ENCODE measurements at places on chromosomes 12 and 14.
A peak's percentile ranks its signal among the peaks of the same experiment; 100 is the strongest.

GRCh38 chr12:110776410-110776809, 33.7 kb upstream of the PPP1CC start:
- no peak for DNase-seq

DNA sequence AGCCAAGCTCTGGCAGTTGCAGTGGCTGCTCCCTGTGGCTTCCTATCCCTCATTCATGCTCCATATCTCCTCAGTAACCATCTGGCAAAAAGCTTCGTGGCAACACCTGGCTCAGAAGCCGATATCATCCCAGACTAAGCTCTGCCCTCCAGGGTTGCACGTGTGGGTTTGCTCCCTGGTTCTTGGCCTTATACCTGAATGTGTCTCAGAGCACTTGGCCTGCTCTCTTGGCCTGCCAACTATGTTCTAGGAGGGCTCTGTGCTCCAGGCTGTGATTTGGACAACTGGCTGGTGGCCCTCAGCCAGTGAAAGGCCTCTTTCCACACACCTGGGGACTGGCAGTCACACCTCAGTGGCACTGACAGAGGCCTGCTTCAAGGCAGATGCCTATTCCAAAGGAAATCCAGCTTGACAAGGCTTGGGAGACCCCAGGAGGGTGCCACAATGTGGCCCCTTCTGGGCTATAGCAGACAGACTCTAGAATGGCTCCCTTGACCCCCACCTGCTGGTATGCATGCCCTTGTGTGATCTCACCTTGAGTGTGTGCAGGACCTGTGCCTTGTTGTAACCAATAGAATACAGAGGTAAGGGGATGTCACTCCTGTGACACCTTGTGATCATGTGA, 10.5 kb downstream of the PLD4 start:
- DNase-seq, result no peak

DNA sequence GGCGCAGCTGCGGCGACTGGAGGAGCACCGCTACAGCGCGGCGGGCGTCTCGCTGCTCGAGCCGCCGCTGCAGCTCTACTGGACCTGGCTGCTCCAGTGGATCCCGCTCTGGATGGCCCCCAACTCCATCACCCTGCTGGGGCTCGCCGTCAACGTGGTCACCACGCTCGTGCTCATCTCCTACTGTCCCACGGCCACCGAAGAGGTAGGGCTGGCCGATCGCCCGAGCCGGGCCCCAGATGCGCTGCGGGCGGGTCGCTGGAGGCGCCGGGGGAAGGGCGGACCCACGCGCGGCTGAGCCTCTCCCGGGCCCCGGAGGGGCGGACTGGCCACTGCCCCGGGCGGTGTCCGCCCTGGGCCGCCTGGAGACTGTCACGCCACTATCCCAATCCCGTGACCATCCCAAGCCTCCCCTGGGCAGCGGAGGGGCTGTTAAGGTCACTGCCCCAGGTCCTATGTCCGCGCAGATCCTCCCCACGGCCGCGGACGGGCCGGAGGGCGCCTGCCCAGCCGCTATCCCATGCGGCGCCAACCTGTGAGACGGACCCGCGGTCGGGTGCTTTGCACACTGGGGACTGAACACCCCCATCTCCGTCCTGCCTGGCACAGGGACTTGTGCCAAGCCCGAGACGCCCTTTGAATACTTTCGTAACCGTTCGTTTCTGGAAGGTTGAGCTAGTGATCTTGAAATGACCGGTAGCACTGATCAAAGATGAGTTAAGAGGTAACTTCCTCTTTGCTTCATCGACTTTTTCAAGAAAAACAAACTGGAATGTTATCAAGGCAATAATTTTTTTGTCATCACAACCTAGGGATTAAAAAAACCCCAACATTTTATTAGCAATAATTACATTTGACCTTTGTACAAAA, 725 bp downstream of the CHPT1 start:
- DNase-seq, result peak; percentile 62

DNA sequence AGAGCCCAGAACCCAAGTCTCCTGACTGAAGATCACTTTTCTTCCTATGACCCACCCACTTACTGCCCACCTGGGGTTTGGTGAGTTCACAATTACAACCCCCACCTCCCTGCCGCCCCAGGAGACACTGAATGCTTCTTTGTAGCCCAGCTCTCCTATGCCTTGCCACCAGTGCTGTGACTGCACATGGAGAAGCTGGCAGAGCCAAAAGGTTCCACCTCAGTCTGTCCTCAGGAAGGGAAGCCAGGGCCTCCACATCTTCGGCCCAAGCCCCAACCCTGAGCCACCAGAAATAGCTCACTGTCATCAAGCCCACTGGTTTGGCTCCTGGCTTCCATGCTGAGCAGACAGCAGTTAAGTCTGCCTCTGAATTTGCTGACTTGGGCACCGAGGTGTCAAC, 25.6 kb downstream of the OTUB2 start:
- DNase-seq, result no peak

- DNase-seq, result no peak
Observed at GRCh38 chr14:22303589-22304195, 285.3 kb downstream of the DAD1 start.

- DNase-seq, result no peak
Observed at GRCh38 chr14:59055439-59056045, 132.9 kb upstream of the DAAM1 start.

GRCh38 chr12:117749431-117749830, 219.4 kb downstream of the KSR2 start:
- DNase-seq, result no peak

GRCh38 chr14:104545151-104545941, 34.2 kb upstream of the C14orf180 start:
- peak; percentile 23 for DNase-seq

GRCh38 chr14:59677771-59678231, 101.2 kb upstream of the CCDC175 start:
- DNase-seq, result no peak

- no peak for DNase-seq
Observed at GRCh38 chr12:84305144-84305543, 607.5 kb downstream of the SLC6A15 start.

DNA sequence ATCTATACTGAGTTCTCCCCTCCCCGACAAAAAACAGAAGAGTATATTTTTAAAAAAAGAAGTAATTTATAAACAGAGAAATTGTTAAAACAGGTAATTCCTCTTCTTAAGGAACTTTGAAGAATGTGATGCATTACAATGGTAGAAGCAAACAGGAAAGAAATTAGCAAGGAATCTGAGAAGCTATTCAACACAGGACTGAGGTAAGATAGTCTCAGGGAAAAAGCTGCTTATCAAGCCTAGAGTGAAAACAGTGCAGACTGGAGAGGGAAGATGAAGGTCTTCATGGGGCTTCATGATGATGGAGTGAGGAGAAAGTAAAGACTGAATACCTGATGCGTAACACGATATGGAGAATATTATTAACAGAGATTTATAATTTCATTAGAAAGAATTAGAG, 880.0 kb downstream of the SLC16A7 start:
- no peak for DNase-seq

DNA sequence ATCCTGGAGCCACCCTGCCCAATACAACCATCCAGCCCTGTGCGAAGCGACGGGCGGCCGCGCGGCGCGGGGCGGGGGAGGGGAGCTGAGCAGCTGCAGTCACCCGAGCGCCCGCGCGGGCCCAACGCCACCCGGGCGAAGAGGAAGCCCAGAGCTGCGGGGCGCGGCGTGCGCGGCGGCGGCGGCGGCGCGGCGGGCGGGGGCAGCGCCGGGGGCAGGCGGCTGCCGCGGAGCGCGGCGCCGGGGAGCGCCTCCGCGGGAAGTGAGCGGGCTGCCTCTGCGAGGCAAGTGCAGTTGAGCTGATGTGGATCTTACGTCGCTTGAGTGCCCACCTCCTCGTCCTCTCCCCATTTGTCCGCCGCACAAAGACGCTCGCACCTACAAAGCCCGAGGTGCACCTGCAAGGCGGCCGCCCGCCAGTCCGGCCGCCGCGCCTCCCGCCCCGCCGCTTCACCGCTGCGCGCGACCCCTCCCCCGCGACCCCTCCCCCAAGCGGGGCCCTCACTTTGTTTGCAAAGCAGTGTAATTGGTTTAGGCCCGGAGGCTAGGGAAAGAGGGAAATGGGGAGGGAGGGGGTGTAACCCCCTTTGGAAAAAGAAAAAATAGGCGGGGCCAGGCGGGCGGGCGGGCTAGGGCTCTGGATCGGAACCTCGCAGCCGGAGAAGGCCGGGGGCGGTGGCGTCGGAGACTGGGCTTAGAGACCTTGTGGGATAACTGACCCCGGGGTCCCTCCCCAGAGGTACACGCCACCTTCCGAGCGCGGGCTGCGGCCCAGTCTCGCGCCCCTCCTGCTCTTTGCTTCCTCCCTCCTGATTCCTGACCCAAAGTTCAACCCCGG, at the start of the genes FOXA1 and TTC6:
TSS of gene FOXA1 (minus strand) at position 279 of the 838 bp plus-strand sequence. CDS start at position 2, 277 bp downstream.
TSS of gene TTC6 (plus strand) at position 659 of the 838 bp plus-strand sequence. CDS start 26,436 bp downstream, outside the sequence.
- DNase-seq, result peak; percentile 85

DNA sequence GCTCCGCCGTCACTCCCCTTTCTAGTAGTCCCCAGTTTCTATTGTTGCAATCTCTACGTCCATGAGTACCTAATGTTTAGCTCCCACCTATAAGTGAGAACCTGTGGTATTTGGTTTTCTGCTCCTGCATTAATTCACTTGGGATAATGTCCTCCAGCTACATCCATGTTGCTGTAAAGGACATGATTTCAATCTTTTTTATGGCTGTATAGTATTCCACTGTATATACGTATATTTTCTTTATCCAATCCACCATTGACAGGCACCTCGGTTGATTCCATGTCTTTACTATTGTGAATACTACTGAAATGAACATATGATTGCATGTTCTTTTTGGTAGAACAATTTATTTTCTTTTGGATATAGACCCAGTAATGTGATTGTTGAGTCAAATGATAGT, 114.7 kb downstream of the ANKS1B start:
- DNase-seq, result no peak

DNA sequence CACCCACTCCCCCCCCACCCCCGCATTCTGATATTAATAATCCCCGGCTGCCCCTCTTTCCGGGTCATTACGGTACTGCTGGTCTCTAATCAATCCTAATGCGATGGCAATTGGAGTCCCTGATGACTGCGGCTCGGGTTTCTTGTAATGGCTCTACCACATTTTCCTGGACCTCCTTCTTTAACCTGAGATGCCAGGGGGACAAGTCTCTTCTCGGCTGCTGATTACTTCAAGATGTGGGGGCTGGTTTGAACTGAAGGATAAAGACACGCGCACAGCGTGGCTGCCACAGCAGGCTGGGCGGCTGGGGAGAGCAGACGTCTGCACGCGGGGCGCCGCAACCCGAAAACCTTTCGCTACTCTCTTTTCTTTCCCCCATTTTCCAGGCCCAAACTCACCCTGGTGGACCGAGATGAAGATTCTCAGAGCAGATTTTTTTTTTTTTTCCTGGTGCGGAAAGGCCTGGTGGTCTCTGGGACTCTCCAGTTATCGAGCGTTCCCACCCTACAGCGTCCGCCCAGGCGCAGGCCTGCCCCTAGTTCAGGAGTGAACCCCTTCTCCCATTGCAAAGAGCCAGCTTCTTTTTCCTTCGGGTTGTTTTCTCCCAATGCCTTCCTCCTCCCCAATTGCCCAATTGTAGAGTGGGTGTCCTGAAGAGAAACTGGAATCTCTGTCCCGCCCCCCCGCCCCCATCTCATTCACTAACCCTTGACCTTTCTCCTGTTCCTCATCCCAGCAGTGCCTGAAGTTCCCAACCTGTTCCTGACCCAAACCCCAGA, 6.0 kb upstream of the SIX1 start:
- DNase-seq, result no peak

GRCh38 chr14:73397810-73398209, 60.5 kb downstream of the NUMB start:
- no peak for DNase-seq

- DNase-seq, result no peak
Observed at GRCh38 chr14:101241807-101242278, 319.5 kb upstream of the DIO3 start.

DNA sequence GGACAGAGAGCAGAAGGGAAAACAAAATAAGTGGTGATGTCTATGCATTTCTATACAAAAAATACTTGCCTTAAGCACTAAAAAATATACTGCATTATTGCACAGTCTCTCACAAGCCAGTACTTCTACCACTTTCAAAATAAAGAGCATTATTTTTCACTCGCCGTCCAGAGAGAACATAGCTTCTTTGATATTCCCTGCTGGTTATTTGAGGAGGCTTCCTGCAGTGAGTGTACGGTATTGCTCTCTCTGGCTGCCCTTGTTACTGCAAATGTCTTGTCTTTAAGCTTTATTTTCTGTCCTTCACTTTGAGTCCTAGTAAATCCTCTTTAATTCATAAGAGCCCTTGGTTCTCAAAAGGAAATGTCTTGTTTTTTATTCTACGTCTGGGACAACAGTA, 81.1 kb downstream of the EML1 start:
- no peak for DNase-seq

DNA sequence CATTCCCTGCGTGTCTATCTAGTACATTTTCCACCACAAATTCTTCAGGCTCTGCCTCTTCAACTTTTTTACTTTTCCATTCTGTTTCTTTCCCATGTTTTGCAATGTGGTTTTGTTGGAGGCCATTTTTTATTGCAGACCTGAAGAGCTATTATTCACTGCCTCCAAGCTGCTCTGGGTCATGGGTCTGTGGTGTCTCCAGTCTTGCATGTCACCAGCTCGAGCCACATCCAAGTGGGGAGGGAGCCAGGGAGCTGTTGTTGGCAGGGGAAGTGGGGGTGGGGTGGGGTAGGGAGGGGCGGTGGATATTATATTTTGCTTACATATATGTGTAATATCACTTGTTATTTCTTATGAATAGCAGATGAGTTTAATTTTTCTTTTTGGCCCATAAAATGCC, 69.1 kb downstream of the VEZT start:
- no peak for DNase-seq

GRCh38 chr14:50362764-50363713, 33.6 kb downstream of the CDKL1 start:
- no peak for DNase-seq

GRCh38 chr12:91332302-91332701, 149.7 kb upstream of the DCN start:
- DNase-seq, result no peak

- peak; percentile 2 for DNase-seq
Observed at GRCh38 chr14:73248108-73248868, 11.0 kb downstream of the PAPLN start.

- DNase-seq, result no peak
Observed at GRCh38 chr14:29148221-29148620, 381.6 kb downstream of the FOXG1 start.

DNA sequence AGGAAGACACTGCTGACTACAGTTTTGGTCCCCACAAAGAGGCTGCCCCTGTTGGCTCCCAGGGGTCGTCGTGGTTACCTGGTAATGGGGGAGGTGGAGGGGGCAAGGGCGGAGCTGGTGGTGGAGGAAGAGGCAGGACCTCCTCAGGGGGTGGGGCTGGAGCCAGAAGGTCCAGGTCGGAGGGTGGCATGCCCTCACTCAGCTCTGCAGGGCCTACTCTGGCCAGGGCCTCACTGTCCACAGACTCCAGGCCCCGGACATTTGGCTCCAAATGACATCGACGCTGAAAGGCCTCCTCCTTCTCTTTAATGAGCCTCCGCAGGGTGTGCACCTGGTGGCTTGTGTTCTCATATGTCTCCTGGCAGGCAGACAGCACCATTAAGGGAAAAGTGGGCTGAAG, 28.5 kb downstream of the PRPF40B start:
- DNase-seq, result no peak

DNA sequence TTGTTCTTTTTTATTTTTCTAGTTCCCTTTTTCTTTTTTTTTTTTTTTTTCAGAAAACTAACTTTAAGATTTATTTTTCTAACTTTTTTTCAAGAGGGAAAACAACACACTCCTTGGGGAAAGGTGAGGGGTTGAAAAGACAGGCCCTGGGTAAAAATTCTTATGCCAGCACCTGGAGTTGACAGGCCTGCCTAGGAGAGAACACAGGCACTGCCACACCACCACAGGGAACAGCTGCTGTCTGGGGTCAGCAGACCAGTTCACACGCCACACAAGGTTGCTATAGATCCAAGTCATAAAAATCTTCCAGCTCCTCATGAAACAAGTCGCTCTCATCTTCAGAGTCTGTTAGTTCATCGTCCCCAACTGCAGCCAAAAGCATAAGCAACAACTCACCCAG, 246.4 kb downstream of the C12orf50 start:
- no peak for DNase-seq

- peak; percentile 39 for DNase-seq
Observed at GRCh38 chr12:89523843-89524540, 604 bp downstream of the GALNT4 start.

All from mucosa of descending colon (tissue), 3 donors.